Dorsolateral prefrontal cortex (tissue), 122 donors: ENCODE measurements at places on chromosomes 12 and 14.

DNA sequence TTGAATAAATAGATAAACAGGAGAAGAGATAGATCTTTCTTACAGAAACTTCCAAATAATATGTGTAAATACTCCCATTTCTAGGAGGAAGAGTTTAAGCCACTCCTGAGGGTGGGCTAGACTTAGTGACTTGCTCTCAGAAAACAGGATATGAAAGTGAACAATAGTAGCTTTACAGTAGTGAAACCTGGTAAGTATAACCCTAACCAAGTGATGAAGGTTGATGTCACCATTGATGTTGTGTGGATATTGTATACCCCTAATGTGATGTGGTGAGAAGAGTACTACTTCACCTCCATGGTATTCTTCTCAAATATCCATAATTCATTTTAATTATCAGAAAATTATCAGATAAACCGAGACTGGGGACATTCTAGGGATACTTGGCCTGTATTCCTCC, 20.9 kb downstream of the AKAP6 start:
- no peak for DNase-seq

- no peak for DNase-seq
Measured at GRCh38 chr14:97776890-97777558, 979.8 kb downstream of the VRK1 start.

GRCh38 chr12:29533815-29534489, 36.5 kb upstream of the OVCH1 start:
- no peak for DNase-seq

DNA sequence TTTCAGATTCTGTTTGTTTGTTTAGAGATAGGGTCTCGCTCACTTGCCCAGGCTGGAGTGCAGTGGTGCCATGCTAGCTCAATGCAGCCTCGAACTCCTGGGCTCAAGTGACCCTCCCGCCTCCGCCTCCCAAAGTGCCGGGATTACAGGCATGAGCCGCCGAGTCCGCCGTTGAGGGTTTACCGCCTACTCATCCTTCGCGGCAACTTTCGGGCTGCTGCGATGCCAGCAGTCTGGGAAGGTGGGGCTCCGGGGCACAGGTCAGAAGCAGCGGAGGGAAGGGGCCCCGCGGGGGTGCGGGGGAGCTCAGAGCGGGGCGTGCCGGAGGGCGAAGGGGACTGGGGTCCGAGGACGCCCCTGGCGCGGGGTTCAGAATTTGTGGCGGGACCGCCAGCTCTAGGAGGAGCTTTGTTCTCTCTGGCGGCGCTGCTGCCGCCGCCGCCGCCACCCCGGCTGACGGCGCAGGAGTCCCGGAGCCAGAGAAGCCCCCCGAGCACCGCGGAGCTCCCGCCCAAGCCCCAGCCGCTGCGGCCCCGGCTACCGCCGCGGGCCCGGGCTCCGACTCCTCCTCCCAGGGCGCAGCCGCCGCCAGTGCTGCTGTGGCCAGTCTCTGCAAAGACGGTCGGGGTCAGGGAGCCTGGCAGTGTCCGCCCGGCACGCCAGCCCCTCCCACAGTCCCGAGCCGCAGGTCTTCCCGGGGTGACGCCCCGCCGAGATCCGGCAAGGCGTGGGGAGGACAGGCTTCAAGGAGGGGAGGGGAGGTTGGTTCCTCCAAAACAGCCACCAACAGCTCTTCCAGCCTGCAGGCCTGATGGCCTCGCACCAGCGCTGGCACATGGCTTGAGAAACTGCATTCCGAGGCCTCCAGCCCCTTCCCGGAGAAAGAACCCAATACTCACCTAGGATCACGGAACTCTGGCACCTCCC, 10.9 kb upstream of the KRT77 start:
- no peak for DNase-seq

GRCh38 chr14:38124506-38124905, 83.2 kb upstream of the SSTR1 start:
- DNase-seq: no peak

GRCh38 chr12:17666641-17667324, 423.2 kb downstream of the RERGL start:
- DNase-seq: no peak

- DNase-seq: no peak
Measured at GRCh38 chr12:55717011-55718007, 1.5 kb downstream of the BLOC1S1 start.

DNA sequence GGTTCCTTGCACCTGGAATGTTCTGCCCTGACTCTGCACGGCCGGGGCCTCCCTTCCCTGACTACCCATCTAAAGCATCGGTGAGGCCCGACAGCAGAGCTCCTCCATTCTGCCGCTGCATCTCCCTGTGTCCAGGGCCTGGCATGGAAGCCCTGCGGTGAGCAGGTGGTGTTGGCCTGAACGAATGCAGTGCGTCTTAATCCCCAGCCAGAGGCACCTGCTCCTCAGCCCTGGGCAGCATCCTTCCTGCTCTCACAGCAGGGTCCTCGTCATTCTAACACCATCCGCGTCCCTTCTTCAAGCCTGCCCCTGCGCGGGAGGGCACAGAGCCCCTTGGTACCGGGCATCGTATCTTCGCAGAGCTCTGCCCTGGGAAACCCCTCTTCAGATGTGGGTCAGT, 15.4 kb downstream of the BEGAIN start:
- DNase-seq: no peak
